ENCODE measurements at places on chromosomes 1 and 21. TPM values are rescaled to one million over a fixed set of nuclear protein-coding genes. Genes with fewer than 3 reads are reported as not detected.

DNA sequence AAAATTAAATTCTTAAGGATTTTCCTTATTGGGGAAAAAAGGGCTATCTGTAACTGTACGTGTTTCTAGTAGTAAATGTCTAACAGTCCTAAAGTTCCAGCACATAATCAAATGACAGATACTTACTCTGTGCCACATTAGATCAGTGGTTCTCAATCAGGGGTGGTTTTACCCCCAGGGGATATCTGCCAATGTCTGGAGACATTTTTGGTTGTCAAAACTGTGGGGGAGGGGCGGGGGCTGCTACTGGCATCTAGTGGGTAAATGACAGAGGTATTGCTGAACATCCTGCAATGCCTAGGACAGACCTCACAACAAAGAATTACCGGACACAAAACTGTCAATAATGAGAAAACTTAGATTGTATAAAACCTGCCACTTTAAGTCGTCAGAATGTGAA is 33.4 kb upstream of the PTPRC start:
- H3K4me1 ChIP-seq: peaks cover 62% of the 10 kb centered on the region
- H3K4me3 ChIP-seq: no peak overlapping the region
- H3K27ac ChIP-seq: no peak overlapping the region

GRCh38 chr21:34360488-34361241 is 3.1 kb upstream of the KCNE2 start:
- H3K4me3 ChIP-seq: no peak overlapping the region
- H3K27me3 ChIP-seq: peaks cover 11% of the 10 kb centered on the region
- H3K27ac ChIP-seq: no peak overlapping the region
- no peak for DNase-seq
- H3K36me3 ChIP-seq: no peaks in the 10 kb centered on the region

DNA sequence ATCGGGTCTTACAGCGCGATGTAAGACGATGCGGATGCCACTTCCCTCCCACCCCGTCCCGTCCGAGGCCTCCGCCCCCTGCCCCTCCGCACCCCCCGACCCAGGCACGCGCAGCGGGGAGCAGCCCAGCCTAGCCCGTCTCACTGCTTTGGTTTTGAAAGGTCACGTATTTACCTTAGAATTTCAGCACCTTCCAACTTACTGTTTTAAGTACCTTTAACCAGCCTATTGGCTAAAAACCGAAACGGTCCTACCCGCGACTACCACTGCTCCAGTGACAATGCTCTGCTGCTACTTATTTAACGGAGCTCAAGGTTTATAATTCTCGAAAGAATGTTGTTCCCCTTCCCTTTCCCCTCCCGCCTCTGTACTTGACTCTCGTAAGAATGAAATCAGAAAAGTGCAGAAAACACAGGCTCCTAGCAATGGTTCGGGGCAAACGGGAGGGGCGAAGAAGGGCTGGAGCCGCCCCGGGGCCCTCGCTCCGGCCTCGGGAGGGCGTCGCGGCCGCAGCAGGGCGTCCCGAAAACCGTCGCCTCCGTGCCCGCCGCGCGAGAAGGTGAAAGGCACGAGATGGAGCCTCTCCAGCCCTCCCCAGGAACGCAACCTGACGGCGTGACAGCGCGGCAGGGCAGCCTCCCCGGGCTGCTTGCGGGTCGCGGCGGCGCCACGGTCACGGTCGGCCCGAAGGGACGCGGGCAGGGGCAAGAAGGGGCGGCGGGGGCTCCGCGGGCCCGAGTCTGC is 667 bp downstream of the TMEM50B start:
- peak overlapping the region; percentile 79 for H3K27ac ChIP-seq
- peak; percentile 58 for DNase-seq
- H3K4me3 ChIP-seq: peak overlapping the region; percentile 92
- H3K36me3 ChIP-seq: no peaks in the 10 kb centered on the region

DNA sequence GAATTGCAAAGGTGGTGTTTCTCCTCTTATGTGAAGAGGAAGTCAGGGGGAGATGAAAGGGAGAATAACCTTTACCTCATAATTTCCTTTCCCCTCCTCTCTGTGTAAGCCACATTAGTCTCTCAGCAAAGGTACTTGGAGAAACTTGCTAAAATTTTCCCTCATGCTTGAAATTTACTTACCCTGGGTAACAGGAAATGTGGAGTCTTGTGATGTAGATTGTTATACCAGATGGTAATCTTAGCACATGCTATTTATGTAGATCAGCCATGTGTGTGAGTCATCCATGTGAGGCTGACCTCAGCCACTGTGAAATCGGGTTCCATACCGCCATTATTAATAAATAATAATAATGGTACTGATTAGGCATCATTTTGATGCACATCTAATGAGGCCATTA is 128.4 kb downstream of the TGFB2 start:
- H3K27ac ChIP-seq: no peak overlapping the region
- peaks cover 16% of the 10 kb centered on the region for H3K4me1 ChIP-seq
- H3K36me3 ChIP-seq: no peaks in the 10 kb centered on the region

DNA sequence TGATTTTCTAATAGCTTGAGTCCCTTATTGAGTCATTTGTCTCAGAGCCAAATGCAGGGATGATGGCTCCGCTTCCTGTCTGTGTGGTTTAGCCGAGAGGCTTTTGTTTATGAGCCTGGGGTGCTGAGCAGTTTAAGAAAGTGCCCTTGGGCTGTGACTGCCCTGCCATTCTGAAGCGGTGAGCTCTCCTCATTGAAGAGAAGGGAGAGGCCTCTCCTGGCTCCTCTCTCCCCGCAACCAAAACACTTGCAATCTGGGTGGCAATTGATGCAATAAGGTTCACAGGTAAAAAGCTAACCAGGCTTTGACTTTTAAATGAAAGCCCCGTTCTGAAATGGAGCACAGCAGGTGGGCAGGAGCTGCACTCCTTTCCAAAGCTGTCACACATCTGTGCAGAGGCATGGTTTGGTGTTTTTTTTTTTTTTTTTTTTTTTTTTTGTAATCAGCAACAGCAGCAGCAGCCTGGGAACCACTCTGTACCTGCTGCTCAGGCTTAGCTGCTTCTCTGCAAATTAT is 403.7 kb downstream of the SIPA1L2 start:
- no peaks in the 10 kb centered on the region for H3K27me3 ChIP-seq
- peak; percentile 60 for DNase-seq

DNA sequence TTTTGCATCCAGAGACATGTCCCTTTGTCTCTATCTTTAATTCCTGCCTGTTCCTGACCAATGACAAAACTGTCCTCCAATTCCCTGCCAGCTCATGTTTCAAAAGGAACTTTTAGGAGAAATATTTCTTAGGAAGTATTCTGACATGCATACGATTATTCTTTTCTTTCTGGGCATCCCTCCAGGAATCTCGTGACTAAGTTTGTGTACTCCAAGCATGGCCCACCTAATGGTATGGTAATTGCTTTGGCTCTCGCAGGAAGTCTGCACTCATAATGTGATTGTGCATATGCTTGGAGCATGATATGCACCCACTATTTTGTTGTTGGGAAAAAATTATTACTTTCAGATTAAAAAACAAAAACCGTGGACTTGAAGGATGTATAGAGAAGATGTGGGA is 256.4 kb downstream of the PRDM2 start:
- peaks cover 9% of the 10 kb centered on the region for H3K27me3 ChIP-seq
- no peak overlapping the region for H3K4me3 ChIP-seq
- no peak for DNase-seq
- no peaks in the 10 kb centered on the region for H3K4me1 ChIP-seq

DNA sequence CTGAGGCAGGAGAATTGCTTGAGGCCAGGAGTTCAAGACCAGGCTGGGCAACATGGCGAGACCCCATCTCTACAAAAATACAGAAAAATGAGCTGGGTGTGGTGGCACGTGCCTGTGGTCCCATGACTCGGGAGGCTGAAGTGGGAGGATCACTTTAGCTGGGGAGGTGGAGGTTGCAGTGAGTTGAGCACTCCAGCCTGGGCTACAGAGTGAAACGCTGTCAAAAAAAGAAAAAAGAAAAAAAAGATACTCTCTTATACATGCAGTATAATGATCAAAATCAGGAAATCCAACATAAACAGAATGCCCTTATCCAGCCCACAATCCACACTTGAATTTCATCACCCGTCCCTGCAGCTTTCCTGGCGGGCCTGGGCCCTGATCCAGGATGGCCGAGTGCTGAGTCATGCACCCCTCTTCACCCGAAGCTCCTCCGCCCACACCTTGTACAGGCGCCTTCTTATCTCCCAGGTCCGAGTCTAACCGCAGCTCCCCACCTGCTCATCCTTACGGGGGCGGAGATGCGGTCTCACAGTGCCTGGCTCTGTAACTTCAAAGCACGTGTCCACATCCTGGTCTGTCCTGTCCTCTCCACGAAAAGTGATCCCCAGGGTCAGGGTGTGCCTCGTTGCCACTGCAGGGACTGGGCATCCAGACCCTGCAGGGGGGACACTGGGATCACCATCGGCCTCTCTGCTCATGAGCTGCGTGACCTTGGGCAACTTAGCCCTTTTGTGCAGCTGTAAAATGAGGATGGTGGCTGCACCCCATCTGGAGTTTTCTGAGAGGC is 120.2 kb upstream of the SLC45A1 start:
- no peaks in the 10 kb centered on the region for H3K36me3 ChIP-seq
- peaks cover 12% of the 10 kb centered on the region for H3K4me1 ChIP-seq
- no peak overlapping the region for H3K4me3 ChIP-seq
- H3K27me3 ChIP-seq: no peaks in the 10 kb centered on the region
- no peak overlapping the region for H3K27ac ChIP-seq

NPPB gene
- not detected for total RNA-seq

ACBD3 gene
- total RNA-seq: 20.7 TPM

EXO5 gene
- 9.7 TPM for total RNA-seq

IGFN1 gene
- total RNA-seq: not detected

IFT25 gene
- total RNA-seq: 52.5 TPM
